Esophagus squamous epithelium (tissue), 5 donors: ENCODE measurements at places on chromosomes 6 and 20. TPM values are rescaled to one million over a fixed set of nuclear protein-coding genes. Genes with fewer than 3 reads are reported as not detected.
A peak's percentile ranks its signal among the peaks of the same experiment; 100 is the strongest.

DNA sequence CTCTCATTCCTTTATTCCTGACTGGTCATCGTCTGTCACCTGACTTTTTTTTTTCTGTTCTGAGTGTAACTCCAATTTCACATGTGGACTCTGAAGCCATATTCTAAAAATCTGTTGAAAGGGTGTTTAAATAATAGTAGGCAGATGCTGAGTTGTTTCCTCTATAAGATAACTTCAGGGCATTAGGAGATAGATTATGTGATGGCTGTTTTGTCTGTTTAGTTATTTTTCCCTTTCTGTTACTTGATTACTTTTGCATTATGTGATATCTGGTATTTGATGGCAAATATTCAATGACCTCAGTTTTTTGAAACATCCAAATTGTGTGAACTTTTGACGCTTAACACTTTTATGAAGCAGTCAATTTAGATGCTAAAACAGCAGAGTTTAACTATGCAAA is 486.0 kb downstream of the BCKDHB start:
- no peak overlapping the region for H3K4me3 ChIP-seq
- no peaks in the 10 kb centered on the region for H3K27me3 ChIP-seq
- H3K4me1 ChIP-seq = no peaks in the 10 kb centered on the region
- no peaks in the 10 kb centered on the region for H3K36me3 ChIP-seq
- no peak for DNase-seq

DNA sequence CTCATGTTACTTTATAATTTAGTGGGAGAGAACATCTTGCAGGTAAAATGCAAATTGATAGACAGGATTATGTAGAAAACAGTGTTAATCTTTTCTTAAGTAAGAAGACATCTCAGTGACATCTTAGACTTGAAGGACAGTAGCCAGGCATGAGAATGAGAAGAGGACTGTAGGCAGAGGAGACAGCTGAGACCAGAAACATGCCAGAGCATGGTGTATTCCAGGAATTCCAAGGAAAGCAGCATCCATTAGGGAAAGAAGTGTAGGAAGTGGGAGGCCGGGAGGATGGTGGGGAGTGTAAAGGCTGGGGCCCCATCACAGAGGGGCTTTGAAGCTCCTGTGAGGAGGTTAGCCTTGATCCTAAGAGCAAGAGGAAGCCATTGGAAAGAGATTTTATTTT is 225.6 kb downstream of the ARID1B start:
- no peaks in the 10 kb centered on the region for H3K27me3 ChIP-seq
- DNase-seq = no peak
- H3K36me3 ChIP-seq = no peaks in the 10 kb centered on the region
- H3K4me1 ChIP-seq = no peaks in the 10 kb centered on the region
- no peak overlapping the region for H3K27ac ChIP-seq

DNA sequence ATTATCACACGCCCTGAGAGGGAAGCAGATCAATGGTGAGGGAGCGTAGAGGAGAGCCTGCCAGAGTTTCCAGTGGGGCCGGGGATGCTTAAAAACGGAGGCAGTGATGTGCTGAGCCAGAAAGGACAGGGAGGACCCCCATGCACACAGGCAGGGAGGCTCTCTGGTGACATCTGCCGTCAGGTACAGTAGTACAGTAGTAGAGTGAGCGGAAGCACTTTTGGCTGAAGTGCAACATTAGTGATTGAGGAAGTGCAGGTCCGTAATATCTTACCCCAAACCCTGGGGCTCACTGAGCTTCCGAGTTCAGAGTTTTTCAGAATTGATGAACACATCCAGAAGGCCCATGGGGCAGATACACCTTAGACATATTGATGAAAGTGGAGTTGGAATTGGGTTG is 42.1 kb downstream of the GFRA4 start:
- H3K27me3 ChIP-seq = no peaks in the 10 kb centered on the region
- no peak for DNase-seq
- H3K27ac ChIP-seq = no peak overlapping the region
- no peak overlapping the region for H3K4me3 ChIP-seq
- peaks cover 29% of the 10 kb centered on the region for H3K36me3 ChIP-seq
- H3K4me1 ChIP-seq = no peaks in the 10 kb centered on the region

GRCh38 chr6:124888581-124889371 is 73.5 kb upstream of the RNF217 start:
- DNase-seq = no peak
- H3K4me1 ChIP-seq = peaks cover 5% of the 10 kb centered on the region
- H3K4me3 ChIP-seq = no peak overlapping the region
- H3K27ac ChIP-seq = no peak overlapping the region
- no peaks in the 10 kb centered on the region for H3K27me3 ChIP-seq

- H3K36me3 ChIP-seq = no peaks in the 10 kb centered on the region
- H3K27ac ChIP-seq = no peak overlapping the region
- peaks cover 7% of the 10 kb centered on the region for H3K4me1 ChIP-seq
- H3K27me3 ChIP-seq = no peaks in the 10 kb centered on the region
Observed at GRCh38 chr6:124956018-124956417, 6.2 kb upstream of the RNF217 start.

Gene KCNK16
- not detected for total RNA-seq

GRCh38 chr6:149454346-149454848 is 30.4 kb downstream of the ZC3H12D start:
- H3K4me3 ChIP-seq = peak overlapping the region; percentile 34
- no peaks in the 10 kb centered on the region for H3K27me3 ChIP-seq
- H3K36me3 ChIP-seq = no peaks in the 10 kb centered on the region
- peak overlapping the region; percentile 64 for H3K27ac ChIP-seq

GRCh38 chr6:5813625-5814027 is 193.1 kb downstream of the NRN1 start:
- H3K27ac ChIP-seq = no peak overlapping the region
- no peaks in the 10 kb centered on the region for H3K36me3 ChIP-seq

Gene OR12D3
- not detected for total RNA-seq

Gene OR2H2
- not detected for total RNA-seq

GRCh38 chr6:95518630-95519227 is 58.6 kb upstream of the MANEA start:
- H3K4me1 ChIP-seq = no peaks in the 10 kb centered on the region
- DNase-seq = no peak
- no peaks in the 10 kb centered on the region for H3K36me3 ChIP-seq
- H3K27me3 ChIP-seq = no peaks in the 10 kb centered on the region
- no peak overlapping the region for H3K4me3 ChIP-seq

DNA sequence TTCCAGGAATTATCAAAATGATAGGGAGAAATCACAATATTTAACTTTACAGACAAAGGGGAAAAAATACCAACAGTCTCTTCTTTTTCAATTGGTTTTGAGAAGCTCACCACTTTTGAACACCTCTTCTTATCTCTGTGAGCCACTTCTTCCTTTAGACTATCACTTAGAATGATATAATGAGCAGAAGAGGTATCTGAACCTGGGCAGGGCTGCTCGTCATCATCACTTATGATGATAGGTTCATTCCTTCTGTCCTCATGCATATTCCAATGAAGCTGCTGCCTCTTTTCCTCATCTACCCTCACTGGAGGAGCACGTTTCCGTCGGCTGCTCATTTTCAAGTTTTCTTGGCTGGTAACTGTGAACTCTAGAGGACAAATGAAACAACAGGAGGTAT is 9.2 kb downstream of the SHPRH start:
- no peaks in the 10 kb centered on the region for H3K4me1 ChIP-seq
- no peaks in the 10 kb centered on the region for H3K27me3 ChIP-seq
- DNase-seq = no peak
- no peaks in the 10 kb centered on the region for H3K36me3 ChIP-seq
- H3K27ac ChIP-seq = no peak overlapping the region
- H3K4me3 ChIP-seq = no peak overlapping the region

DNA sequence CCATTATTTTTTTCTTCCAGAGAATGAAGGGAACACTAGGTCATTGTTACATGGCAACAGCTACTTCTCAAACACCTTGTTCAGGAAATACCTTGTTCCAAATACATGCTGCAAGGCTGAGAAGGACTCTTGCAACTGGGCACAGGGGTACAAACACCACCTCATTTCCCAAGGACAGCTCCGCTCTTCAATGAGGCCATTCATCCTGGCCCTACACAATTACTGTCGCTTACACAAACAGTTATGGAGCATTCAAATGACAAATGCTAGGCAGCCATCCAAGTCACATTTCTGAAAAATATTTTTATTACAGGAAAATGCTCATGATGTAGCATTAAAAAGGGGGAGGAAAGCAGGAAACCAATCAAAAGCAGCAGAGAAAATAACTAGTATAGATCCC is 611.9 kb downstream of the DHX35 start:
- H3K4me3 ChIP-seq = no peak overlapping the region
- no peaks in the 10 kb centered on the region for H3K4me1 ChIP-seq
- H3K27ac ChIP-seq = no peak overlapping the region
- no peak for DNase-seq

Gene DEF6
- total RNA-seq = 25.9 TPM

DNA sequence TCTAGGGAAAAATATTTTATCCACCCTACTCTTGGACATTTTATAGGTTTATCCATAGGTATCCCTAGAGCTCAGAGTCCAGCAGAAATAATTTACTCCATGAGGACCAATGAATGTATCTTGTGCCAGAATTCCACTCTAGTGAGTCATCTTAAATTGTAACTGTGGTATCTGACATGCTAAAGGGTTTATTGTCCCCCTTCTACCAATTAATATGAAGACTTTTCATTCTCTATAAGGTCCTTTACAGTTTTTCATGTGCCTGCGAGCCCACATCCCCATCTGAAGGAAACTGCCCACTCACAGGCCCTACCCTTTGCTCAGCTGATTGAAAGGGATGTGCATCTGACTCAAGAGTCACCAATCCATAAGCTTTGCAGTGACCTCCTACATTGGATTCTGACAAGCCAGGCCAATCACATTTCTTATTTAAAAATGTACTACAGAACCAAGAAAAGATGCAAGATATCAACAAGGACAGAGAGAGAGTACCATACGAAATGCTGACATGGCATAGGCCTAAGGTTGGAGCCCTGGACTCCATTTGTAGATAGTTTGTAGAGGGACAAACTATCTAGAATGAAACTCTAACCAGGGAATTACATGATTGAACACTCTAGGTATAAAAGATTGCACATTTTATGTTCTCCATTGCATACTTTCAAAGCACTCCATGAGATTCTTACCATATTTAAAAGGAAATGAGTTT is 93.4 kb upstream of the DEFB112 start:
- DNase-seq = no peak
- H3K27me3 ChIP-seq = no peaks in the 10 kb centered on the region
- H3K4me3 ChIP-seq = no peak overlapping the region
- H3K27ac ChIP-seq = no peak overlapping the region
- H3K36me3 ChIP-seq = no peaks in the 10 kb centered on the region
